Left lung (tissue), 14 donors: ENCODE measurements at places on chromosomes 11 and 22. TPM values are rescaled to one million over a fixed set of nuclear protein-coding genes. Genes with fewer than 3 reads are reported as not detected.
A peak's percentile ranks its signal among the peaks of the same experiment; 100 is the strongest.

The FZD4 gene
- 27.1 TPM for polyA plus RNA-seq

DNA sequence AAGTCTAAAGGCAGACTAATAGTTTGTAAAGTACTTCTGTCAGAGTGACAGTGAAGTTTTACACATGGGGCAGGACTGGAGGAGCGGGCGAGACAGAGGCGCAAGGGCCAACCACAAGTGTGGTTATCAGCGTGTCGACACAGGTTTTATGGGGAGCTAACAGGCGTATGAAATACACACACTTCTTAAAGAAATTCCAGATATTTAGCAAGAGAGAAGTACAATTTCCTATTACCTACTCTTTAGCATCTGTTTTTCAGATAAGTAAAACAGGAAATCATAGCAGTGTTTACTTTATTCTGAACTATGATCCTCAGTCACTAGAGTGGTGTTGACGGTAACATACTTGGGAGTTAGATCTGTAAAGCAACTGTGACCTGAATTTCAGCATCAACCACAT lies 22.5 kb downstream of the VSIG10L2 start:
- peak; percentile 86 for DNase-seq

DNA sequence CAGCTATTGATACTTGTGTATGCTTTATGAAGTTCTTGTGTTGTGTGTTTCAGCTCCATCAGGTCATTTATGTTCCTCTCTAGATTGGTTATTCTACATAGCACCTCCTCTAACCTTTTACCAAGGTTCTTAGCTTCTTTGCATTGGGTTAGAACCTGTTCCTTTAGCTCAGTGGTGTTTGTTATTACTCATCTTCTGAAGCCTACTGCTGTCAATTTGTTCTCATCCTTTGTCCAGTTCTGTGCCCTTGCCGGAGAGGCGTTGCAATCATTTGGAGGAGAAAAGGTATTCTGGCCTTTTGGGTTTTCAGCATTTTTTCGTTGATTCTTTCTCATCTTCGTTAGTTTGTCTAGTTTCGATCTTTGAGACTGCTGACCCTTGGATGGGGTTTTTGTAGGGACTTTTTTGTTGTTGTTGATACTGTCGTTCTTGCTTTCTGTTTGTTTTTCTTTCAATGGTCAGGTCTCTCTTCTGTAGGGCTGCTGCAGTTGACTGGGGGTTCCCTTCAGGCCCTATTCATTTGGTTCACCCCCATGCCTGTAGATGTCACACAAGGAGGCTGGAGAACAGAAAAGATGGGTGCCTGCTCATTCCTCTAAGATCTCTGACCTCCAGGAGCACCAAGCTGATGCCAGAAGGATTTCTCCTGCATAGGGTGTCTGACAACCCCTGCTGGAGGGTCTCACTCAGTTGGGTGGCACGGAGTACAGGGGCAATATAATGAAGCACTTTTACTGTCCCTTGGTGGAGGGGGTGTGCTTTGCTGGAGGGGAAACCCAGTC lies 35.9 kb upstream of the MUC15 start:
- no peak for DNase-seq

GRCh38 chr11:117705866-117706265 lies 91.2 kb downstream of the DSCAML1 start:
- no peak for DNase-seq
